ENCODE measurements at places on chromosomes 6 and 20. TPM values are rescaled to one million over a fixed set of nuclear protein-coding genes. Genes with fewer than 3 reads are reported as not detected.

- peak; percentile 58 for DNase-seq
Observed at GRCh38 chr6:15287670-15288375, 42.0 kb downstream of the JARID2 start.

- no peak for DNase-seq
Observed at GRCh38 chr6:95521181-95521580, 56.2 kb upstream of the MANEA start.

DNA sequence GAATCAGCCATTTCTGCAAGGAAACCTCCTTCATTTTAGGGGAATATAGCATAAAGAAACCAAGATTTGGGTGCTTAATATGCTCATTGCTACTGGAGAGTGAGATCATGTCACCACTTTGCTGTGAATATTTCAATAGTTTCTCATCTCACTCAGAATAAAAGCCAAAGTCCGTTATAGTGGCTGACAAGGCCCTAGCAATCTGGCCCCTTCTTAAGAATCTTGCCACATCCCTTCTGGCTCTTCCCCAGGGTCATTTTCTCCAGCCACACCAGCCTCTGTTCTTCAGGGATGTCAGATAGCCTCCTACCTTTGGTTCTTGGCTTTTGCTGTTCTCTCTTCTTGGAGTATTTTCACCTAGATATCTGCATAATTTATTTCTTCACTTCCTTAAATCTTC lies 24.8 kb upstream of the MLIP start:
- no peak for DNase-seq

DNA sequence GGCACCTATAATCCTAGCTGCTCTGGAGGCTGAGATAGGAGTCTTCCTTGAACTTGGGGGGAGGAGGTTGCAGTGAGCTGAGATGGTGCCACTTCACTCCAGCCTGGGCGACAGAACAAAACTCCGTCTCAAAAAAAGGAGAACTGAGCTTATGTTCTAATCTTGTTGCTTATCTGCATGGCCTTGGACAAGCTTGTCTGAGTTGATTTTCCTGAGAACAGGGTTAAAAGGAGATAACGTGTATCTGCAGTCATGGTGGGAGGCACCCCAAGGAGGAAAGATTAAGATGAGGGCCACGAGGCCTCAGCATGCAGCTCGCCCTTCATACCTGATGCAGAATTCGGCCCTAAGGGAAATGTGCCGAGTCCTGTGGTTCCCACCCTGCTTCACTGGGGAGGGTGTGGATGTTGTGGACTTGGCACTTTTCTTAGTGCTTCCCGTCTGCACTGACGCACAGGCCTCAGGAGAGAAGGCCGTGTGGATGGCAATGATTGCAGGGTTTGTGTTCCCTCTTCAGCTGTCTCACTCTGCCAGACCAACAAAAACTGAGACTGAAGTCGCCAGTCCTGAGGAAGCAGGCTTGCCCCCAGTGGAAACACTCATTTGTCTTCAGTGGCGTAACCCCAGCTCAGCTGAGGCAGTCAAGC lies 56.3 kb downstream of the EZR start:
- no peak for DNase-seq

- DNase-seq = no peak
Observed at GRCh38 chr20:52852714-52853113, 119.4 kb upstream of the TSHZ2 start.

- DNase-seq = no peak
Observed at GRCh38 chr6:6713657-6714056, 125.1 kb downstream of the LY86 start.

GRCh38 chr6:67535946-67536345 lies 1099.1 kb upstream of the ADGRB3 start:
- no peak for DNase-seq

- no peak for DNase-seq
Observed at GRCh38 chr20:37981568-37981967, 51.7 kb downstream of the TTI1 start.

DNA sequence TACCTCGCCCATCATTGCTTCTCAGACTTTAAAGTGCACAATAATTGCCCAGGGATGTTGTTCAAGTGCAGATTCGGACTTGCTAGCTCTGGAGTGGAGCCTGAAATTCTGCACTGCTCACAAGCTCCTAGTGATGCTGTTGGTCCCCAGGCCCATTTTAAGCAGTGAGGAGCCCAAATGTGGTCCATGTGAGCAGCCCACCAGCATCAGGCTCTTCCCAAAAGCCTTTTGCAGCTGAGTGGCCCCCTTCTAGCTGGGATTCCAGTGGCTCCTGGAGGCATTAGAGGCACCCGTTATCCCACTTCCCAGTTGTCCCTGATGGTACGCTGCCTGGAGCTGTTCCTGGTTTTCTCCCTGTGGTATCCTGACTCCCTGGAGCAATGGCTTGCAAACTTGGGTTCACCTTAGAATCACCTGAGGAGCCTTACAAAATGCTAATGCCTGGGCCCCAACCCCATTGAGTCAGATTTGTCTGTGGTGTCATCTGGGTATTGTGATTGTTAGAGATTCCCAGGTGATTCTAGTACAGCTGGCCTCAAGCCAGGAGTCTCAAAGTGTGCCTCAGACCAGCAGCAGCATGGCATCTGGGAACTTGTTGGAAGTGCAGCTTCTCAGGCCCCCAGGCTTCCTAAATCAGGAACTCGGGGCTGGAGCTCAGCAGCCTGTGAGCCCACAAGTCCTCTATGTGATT lies 186.9 kb upstream of the SLC24A3 start:
- no peak for DNase-seq

DNA sequence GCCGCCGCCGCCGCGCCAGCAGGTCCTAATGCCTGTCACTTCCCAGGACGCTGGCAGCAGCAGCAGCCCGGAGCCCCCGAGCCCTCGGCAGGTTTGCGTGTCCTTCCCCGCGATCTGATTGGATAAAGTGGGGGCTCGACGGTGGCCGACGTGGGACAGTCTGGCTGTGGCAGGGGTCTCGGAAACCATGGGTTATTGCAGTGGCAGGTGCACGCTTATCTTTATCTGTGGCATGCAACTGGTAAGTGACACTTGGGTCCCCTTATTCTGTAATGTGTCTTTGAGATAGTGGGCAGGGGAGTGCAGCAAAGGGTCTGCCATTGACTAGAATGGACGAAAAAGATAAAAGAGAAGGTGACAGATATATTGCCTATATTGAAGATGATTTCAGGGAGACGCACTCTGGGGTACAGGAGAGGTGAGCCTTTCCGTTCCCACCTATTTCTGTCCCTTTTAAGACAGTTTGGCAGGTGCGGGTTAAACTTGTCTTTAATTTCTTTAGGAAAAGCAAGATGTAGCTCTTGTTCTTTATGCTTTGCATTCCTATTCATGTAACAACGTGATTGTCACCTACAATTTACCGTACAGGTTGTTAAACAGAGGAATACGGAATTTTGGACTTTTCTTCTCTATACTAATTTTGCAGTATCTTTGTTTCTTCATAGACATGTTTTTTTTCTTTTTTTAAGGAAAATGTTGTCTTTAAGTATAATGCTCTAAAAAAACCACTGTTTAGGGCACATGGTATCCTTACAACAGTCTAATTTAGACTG lies 535 bp downstream of the NKAIN2 start:
- DNase-seq = peak; percentile 71

- DNase-seq = no peak
Observed at GRCh38 chr6:135322427-135323201, 141.5 kb downstream of the MYB start.

- no peak for DNase-seq
Observed at GRCh38 chr6:167492100-167492449, 167.2 kb downstream of the TTLL2 start.

GRCh38 chr6:119895626-119896025 lies 546.1 kb upstream of the MAN1A1 start:
- no peak for DNase-seq

DNA sequence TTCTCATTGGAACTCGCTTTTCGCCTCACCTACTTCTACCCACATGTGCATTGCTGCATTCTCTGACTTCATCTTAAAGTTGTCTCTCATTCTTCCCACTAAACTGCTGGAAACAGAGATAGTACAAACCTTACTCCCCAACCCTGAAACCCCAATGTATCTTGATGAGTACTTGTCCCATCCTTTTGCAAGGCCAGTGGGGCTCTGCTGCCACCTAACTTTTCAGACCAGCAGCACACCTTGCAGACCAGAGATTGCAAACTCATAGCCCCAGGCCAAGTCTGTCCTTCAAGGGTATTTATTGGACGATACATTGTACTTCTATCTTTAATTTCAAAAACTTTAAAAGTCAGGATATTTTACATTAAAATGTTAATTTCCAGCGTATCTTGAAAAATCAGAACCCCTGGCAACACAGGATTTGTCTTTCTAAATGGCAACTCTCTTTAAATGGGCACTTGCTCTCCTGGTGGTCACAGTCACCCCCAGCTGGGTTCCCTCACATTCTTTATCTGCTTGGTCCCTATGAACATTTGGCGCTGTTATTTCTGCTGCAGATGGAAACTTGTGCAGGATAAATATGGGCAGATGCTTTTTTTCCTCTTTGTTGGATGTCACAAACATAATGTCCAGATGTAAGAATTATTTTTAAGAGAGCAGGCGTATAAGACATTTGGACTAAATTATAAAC lies 83.9 kb downstream of the SOD2 start:
- no peak for DNase-seq

GRCh38 chr6:1499777-1500176 lies 109.9 kb upstream of the FOXC1 start:
- DNase-seq = no peak

GRCh38 chr6:2999618-3000557 lies at the start of gene NQO2:
NQO2 (plus strand) TSS chr6:2999894; CDS start chr6:3006553, 6,659 bp downstream.
- peak; percentile 98 for DNase-seq

GRCh38 chr6:39530201-39530759 lies 194.9 kb downstream of the KIF6 start:
- DNase-seq = no peak

- DNase-seq = no peak
Observed at GRCh38 chr6:45631396-45631795, 253.7 kb upstream of the SUPT3H start.

DNA sequence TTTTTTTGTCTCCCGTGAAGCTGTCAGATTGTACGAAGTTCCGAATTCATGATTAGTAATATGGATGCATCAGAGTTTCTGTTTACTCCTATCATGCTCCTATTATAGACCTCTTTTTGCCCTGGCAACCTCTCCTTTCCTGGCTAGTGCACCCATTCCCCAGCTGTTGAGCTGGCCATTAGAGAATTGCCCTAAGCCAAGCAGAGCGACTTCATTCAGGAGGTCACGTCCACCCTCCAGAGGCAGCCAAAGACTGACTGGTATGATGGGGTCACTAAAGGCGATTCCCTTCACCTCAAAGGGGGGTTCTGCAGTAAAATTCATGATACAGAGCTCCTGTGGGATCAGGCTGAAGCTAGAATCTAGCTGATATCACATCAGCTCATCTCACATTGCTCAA lies 351.9 kb downstream of the BTBD3 start:
- DNase-seq = no peak

- peak; percentile 25 for DNase-seq
Observed at GRCh38 chr6:36607683-36608386, 13.7 kb downstream of the SRSF3 start.

Gene PPIL6
- 0.91 TPM for total RNA-seq

Gene C20orf141
- not detected for total RNA-seq

Gene TEAD3
- 9.3 TPM for total RNA-seq

Gene TRIM10
- 1.5 TPM for total RNA-seq

Gene MCCD1
- not detected for total RNA-seq

Gene MYLK2
- total RNA-seq = 3.1 TPM

Gene TBCC
- 22.2 TPM for total RNA-seq

Gene VSTM2L
- 22.3 TPM for total RNA-seq

Gene OXT
- total RNA-seq = not detected
